ENCODE measurements at places on chromosomes 1 and 21.

GRCh38 chr1:245419461-245419978 is 264.7 kb downstream of the KIF26B start:
- no peak for DNase-seq

- DNase-seq, result no peak
These were observed 142.7 kb downstream of the SPATA46 start for GRCh38 chr1:162233937-162234336.

- no peak for DNase-seq
These were observed 204.7 kb upstream of the EDN2 start for GRCh38 chr1:41689139-41689538.

GRCh38 chr1:224435318-224435763 is 744 bp upstream of the WDR26 start:
- DNase-seq, result no peak

- DNase-seq, result no peak
These were observed 692.1 kb upstream of the ZP4 start for GRCh38 chr1:238582816-238583215.

GRCh38 chr21:35658242-35658641 is 402.1 kb downstream of the SETD4 start:
- no peak for DNase-seq

GRCh38 chr1:66335859-66336640 is 197.9 kb upstream of the SGIP1 start:
- no peak for DNase-seq

GRCh38 chr1:9321480-9321849 is 28.8 kb downstream of the SPSB1 start:
- DNase-seq, result no peak

DNA sequence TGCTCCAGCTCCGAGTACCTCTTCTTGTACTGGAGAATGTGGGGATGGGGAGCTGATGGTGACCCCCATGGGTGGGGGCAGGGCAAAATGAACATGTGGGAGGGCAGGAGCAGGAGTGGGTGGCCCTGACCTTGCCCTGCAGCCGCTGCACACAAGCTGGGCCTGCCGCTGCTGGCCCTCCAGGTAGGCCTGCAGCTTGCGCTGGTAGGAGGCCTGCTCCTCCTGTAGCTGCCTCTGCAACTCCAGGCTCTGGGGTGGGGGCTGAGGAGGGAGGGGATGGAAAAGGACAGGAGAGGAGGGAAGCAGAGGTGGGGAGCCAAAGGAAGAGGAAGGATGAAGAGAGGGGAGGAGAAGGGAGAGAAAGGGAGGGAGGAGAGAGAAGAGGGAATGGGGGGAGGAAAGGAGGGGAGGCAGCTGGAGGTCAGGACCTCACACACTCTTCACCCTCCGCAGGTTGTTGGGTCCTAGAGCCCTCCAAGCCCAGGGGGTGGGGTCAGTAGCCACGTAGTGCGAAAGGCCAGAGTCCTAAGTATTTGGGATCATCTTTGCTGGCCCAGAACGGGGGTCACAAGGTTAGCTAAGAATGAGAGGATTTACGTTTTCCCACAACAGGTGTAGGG is 22.9 kb downstream of the RNU1-1 start:
- no peak for DNase-seq

DNA sequence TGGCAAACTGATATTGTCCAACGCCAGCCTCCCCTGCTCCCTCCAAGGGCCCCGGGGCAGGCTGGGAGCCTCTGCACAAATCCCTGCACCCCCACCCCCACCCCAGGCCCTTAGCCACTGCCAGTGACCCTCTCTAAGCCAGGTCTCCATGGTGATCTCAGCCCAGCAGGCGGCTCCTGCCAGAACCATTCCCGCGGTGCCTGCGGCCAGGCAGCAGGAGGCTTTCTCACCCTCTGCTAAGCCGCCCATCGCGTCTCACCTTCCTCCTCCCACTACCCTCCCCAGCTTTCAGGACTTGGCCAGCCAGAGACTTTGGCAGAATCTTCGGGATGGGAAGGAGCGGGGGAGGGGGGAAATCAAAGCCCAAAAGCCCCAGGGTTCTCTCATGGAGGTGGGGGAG is 46.8 kb upstream of the WASF2 start:
- no peak for DNase-seq

GRCh38 chr1:9376886-9377333 is 84.2 kb downstream of the SPSB1 start:
- no peak for DNase-seq

- DNase-seq, result no peak
These were observed 838 bp downstream of the CCDC28B start for GRCh38 chr1:32201011-32201855.

DNA sequence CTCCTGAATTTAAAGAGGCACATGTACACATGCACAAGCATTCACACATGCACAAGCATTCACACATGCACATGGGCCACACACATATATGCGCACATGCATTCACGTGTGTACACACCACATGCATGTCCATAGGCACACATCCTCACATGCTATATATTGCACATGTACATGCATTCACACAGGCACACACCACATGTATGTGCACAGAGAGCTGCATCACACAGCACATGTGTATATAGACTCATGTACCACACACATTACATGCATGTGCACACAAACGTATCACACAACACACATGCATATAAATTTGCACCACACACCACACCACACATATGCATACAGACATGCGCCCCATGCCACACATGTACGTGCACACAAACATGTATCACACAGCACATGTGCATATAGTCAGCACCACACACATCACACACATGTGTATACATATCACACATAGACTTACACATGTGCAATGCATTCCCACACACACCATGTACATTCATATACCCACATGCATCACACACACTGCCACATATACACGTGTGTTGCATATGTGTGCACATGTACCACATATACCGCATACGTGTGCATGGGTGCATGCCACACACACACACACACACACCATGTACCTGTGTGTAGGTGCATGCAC is 54.6 kb upstream of the COL18A1 start:
- DNase-seq, result no peak

DNA sequence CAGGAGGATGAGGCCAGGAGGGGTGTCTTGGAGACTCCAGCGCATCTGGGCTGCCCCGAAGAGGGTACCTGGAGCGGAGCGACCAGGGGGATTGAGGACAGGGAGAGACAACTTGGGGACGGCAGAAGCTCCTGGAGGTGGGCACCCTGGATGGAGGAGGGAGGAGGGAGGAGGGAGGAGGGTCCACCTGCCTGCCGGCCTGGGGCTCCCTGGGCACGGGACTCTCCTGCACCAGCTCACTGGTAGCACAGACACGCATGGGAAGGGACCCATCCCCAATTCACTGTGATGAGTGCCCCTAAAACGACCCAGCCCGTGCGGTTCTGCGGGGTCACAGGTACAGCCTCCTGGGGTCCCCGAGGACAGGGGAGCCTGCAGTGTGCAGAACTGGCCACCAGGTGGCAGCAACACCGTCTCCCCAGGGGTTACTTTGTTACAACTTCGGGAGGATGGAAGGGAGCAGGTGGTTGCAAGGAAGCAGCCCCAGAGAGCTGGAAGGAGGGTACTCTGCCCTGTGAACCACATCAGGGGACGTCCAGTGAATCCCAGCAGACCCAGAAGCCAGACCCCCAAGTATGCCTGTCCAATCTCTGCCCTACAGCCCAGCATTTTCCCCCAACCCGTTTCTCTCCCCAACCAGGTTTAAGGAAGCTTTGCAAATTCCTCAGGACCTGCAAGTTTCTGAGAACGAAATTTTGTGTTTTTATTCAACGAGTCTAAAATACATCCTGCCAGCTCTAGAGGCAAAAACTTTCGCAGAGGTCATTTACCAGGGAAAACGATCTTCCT is 482.4 kb downstream of the NPHP4 start:
- DNase-seq, result no peak

GRCh38 chr1:111754984-111755330 is 744 bp upstream of the DDX20 start:
- peak; percentile 18 for DNase-seq

GRCh38 chr1:162342452-162342983 is 34.1 kb downstream of the SPATA46 start:
- DNase-seq, result no peak

DNA sequence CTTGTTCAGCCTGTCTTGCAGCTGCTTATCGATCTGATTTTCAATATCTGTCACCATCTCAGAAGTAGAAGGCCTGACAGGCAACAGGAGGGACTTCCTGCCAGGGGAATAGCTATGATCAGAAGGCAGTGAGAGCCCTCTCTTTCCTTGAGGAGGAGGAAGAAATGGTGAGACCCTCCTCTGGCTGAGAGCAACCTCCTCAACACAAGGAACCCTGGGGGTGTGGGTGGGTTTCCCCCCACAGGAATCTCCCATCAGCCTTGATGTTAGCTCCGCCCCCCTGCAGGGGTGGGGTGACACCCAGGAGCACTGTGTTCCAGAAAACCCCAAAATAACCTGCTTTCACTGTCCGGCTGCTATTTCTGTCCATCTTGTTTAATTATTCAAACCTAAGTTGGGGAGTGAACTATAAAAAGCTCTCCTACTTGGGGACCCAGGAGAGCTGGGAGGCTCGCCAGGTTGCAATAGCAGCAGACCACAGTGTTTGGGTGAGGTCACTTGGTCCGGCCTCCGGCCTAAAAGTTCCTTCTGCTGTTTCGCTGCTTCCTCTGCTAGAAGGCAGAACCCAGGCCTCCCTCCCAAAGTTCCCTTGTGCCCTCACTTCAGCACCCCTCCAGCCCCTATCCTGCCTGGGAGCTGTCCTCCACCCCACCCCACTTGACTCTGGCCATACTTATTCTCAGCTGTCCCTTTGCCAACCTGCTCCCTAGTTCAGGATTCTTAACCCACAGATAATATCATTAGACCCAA is 7.8 kb upstream of the MEF2D start:
- no peak for DNase-seq

DNA sequence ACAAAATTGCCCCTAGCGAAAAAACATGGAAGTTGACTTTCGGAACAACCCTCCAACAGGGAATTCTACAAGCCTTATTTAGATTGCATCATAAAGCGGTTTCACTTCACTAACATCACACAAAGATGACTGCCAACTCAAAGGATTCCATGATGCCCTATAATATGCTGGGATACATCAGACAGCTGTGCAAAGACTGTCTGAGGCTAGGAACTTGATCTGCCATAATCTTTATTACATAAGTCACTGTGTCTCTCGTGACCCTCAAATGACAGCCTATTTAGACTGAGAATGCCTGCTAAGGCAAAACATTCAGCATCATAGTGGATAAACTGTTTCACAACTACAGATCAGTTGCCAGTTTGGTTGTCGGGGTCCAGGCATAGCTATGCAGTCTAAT is 23.8 kb downstream of the FH start:
- DNase-seq, result no peak

DNA sequence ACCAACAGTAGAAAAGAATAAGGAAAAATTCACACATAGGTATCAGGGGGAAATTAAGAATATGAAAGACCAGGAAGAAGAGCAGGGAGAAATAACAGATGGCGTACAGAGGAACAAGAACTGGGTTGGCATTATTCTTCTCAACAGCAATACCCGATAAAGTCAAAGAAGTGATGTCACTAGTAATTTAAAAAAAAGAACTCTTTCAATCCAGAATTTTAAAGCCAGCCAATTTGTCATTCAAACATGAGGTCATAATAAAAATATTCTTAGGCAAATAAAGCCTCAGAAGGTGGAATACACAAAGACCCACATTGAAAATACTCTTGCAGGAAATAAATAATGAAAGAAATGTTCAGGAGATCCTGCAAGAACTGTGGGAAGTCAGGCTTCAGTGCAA is 8.8 kb downstream of the NCMAP start:
- DNase-seq, result no peak

DNA sequence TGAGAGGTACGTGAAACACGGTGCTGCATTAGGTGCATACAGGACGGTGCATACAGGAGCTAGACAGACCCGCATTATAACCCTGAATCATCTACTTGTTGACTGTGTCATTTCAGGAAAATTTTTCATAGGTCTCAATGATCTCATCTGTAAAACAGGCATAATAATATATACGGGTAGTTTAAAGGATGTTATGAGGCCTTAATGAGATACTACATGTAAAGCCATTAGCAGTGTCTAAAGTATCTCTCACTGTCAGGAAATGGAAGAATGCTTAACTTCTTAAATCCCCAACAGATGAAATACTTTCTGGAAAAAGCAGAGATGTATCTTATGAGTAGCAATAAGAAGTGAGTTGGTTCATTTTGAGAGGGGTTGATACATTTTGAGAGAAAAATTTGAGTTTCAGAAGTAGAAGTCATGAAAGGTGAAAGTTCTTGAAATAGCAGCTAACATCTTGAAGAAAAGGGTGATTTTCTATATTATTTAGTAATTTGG is 669.6 kb downstream of the PTPRC start:
- no peak for DNase-seq

DNA sequence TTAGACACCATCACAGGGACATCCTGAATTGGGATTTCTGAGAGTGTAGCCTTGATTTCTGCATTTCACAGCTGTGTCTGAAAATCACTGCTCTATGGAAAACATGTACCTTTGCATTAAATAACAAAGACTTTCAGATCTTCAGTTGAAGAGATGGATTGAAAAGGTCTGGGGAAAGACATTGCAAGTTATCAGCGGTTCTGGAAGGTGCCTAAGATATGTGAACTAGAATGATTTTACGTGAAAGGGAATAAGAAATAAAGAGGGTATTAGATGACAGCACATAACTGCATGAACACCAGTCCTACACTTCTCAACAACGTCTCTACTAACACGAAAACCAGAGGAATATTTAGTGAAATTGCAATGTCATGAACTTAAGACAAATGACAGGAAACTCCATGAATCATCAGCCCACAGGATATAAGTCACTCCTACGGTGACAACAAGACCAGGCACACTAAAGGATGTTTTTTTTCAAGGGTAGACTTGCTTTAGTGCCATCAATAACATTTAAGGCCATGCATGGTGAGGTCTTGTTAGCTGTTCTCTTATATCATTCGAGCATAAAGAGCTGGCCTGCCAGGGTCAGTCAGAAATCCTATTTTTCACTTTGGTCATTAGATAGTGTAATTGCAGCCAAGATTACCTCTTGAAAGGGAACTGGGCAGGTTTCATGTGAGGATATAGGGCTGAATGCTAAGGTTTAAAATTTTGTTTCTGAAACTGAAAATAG is 283.1 kb downstream of the GRIK1 start:
- DNase-seq, result no peak

DNA sequence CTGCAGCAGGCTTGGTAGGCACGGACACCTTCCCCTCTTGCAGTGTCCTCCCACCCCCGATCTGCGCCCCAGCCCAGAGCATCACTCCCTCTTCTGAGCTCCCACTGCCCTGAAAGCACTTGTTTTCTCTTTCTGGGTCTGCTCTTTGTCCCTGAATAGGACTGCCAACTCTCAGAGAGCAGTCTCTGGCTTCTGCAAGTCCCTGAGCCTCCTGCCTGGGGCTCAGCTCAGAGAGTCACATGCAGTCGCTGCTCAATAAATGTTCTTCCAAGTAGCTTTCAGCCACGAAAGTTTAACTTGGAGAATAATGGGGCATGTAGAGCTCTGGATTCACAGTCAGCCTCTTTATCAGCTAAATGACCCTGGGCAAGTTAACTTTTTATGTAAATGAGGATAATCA is 205.6 kb downstream of the HIVEP3 start:
- no peak for DNase-seq

GRCh38 chr1:172898866-172899265 is 151.9 kb downstream of the TNFSF18 start:
- DNase-seq, result no peak

- DNase-seq, result no peak
These were observed 939.4 kb downstream of the BRINP3 start for GRCh38 chr1:189538271-189538670.

Measured in NCI-H2081 treated with DMSO at 0.1 percent for 48 hours (cell line).